ENCODE measurements at places on chromosomes 2 and 18.

DNA sequence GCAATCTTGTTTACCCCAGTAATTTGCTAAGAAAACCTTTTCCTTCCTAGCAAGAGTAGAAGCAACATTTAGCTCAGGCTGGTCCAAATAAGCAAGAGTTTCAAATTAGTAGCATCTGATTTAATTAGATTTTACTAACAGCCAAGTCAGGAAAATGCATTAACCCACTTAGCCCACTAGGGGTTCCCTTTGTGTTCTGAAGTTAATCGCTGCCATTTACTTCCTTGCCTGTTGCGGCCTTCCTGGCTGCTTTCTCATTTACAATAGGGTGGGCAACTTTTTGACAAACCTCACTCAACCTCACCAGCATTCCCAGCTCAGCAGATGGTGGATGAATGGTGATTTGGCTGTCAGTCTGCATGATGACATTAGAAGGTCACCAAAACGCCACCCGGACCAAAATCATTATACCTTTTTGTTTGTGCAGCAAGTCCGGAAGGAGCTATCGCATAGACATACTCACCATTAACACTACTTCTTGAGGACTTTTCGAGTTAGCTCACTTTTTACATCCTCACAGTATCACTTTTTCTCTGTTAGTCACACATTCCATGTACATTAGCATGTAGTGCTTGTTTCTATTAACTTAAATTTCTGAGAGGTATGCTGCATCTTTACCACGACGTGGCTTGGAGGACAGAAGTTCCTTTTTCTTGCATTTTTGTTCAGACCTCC, 101.5 kb upstream of the SETBP1 start:
- peak; percentile 16 for DNase-seq

DNA sequence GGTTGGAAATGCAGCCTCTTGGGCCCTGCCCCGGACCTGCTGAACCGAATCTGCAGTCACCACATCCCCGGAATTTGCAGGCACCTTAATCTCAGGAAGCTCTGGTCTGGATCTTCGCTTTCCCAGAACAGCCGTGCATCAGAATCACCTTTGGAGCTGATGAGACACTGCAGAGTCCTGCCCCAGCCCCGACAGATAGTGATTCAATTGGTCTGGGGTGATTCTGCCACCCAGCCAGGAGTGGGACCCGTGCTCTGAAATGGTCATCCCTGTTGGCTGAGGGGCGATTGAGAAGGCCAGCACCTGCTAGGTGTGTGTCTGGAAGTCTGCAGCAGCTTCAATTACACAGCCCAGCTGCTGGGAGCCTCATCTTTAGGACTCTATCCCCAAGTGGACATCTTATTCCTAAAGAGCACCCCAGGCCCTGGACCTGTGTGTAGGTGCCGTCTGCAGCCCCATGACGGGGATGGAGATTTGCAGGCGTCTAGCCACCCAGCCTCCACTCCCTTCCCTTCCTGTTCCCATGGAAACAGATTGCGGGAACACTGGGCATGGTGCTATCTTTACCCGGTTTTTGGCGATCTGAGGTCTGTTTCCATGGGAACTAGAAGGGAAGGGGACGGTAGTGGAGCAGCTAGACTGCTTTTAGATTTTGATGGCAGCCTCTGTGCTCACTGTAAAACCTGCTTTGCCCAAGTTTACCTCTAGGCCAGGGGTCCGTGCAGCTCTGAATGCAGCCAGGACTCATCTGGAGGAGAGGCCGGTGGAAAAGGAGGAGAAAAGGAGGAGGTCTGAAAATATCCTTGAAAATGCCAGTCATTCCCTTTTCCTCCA, 156.1 kb downstream of the LDLRAD4 start:
- peak; percentile 48 for DNase-seq

GRCh38 chr2:62663411-62663810, 42.1 kb upstream of the EHBP1 start:
- no peak for DNase-seq

DNA sequence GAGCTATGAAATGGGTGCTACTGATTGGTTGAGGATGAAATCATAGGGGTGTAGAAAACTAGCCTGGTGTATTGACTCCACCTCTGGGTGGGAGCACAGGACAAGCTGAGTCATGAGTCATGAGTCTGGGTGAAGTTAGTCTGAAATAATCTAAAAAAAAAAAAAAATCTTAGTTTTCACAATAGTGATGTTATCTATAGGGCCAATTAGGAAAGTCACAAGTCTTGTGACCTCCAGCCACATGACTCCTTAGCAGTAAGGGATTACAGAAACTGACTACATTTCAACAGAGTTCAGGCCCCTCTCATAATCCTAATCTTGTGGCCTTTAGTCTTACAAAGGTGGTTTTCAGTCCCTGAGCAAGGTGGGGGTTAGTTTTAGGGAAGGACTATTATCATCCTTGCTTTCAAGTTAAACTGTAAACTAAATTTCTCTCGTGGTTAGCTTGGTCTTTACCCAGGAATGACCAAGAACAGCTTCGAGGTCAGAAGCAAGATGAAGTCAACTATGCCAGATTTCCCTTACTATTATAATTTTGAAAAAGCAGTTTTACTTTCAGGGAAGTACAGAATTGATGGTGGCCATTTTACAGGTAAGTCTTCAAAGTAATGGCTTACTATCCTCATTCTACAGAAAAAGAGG, 338.0 kb upstream of the GYPC start:
- no peak for DNase-seq

DNA sequence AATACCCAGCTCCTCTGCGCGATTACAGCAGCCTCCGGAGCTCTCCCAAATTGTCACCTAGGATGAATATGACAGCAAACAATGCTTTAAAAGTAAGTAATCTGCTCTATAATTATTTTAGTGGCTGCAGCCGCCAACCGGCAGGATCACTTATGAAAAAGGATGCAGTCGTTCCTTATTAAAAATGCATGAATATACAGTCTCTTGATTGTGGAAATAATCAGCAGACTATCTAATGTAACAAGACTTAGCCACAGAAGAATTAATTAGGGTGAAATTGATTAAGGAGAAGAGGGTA, 71.8 kb upstream of the STPG4 start:
- DNase-seq = peak; percentile 79

DNA sequence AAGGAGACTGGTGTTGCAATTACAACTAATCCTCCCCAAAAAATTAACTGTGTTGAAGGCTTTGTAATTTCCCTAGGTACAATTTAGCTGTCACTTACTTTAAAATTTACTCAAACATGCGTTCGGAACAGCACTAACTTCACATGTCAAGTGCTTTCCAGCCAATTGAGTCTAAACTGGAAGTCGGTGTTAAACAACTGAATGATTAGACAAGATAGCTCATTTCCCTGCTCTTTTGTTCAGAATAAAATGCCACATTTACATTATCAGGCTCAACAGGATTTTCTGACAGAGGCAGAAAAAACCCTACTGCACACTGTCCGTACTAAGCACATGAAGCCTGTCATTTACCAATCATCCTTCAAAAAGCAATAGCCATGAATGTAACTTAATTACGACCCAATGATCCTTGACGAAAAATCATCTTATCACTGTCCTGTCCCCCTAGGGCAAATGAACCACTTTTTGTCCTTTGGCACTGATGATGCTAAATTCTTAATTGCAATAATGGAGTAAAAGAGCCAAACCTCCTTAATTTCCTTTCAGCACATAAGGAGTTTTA, 56.0 kb downstream of the LRPPRC start:
- peak; percentile 30 for DNase-seq

- DNase-seq = no peak
Observed at GRCh38 chr2:23492921-23493320, 107.9 kb downstream of the KLHL29 start.

DNA sequence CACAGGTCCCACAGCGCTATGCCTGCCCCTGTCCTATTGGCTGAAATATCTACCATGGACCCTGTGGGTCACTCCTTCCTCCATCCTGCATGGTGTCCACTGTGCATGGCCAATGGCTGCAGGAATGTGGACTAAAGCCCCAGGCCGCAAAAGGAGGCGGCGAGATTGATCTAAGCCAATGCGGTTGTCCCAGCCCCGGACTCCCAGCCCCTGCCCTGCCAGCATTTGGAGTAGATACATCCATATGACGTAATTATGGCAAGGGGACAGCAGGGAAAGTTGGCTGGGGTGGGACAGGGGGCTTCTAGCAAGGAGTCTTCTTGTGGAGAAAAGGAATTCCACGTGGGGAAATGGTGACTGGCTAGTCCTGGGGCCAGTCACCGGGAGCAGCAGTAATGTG, 11.4 kb upstream of the ZNF516 start:
- DNase-seq = no peak

DNA sequence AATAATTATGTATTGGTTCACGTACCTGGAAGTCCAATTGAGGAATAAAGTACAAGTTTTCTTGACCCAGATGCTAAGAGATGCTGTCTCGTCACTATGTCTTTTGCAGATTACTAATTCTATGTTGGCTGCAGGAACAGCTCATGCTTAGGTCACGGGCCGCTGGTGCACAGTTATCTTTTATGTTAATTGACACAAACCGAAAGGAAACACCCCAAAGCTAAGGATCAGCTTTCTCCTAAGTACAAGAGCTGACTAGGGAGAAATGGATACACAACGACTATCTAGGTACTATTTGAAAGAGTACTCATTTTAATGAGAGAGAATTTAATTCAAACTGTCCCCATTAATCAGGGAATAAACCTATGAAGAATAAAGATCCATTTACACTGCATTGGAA, 217.7 kb upstream of the SLC35G4 start:
- no peak for DNase-seq

- DNase-seq = no peak
Observed at GRCh38 chr2:182887753-182888415, 21.4 kb upstream of the FRZB start.

- DNase-seq = no peak
Observed at GRCh38 chr18:38116716-38117115, 551.1 kb upstream of the CELF4 start.
